ENCODE measurements at places on chromosomes 3 and 15.

- no peak for DNase-seq
Observed at GRCh38 chr15:46297766-46298165, 662.9 kb downstream of the SQOR start.

- DNase-seq, result no peak
Observed at GRCh38 chr15:96341513-96342405, 11.3 kb downstream of the NR2F2 start.

- DNase-seq, result no peak
Observed at GRCh38 chr3:58200846-58201355, 9.9 kb downstream of the DNASE1L3 start.

DNA sequence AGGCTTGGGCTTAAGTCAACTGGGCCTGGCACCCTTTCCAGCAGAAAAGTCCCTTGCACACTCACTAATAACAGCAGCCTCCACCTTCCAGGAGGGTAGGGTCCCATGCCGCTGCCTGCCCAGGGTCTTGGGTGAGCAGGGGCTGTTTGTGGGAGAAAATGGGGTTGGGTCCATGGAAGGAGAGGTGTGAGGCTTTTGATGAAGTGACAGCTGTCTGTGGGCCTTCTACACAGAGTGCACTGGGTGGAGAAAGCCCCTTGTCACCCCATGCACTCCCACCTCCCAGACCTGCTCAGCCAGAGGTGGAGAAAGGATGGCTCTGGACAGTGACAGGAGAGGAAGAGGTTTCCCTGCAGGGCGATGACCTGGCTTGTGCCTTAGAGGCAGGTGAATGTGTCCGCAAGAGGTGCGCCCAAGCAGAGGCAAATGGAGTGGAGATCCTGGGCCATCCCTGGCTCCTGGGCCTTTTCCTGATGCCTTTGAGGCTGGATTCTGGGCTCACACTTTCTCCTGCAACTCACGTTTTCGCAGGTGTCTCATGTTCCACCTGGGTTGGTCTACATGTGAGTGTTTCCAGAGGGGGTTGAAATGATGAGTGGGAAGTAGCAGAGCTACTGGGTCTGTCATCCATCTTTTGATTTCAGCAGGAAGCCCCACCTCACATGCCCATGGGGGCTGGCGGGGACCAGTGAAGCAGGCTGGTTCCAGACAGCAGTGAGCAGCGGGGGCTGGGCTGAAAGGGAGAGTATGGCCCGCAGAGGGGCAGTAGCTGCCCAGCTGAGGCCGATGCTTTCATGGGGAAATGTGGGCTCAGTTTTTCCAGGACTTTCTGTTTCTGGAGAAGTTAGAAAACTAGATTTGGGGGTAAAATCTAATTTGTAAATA, 85.2 kb upstream of the PRR23E start:
- DNase-seq, result no peak

DNA sequence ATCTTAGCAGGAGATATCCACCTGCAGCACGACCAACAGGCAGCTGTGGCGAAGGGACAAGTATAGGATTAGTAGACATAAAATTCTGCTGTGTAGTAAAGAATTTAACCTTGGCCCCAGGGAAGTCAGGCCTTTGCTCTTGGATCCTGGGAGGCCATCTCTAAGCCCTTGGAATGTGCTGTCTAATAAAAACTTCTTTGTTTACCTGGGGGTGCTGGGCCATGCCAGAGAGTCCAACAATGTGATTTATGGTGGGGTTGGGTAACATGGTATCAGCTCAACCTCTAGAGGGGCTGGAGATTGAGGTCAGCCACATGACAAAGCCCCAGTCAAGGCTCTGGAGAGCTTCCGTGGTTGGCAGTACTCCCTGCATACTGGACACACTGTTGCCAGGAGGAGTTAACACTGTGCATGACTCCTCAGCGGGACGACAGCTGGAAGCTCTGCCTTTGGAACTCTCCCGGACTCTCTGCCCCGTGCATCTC, 52.4 kb downstream of the HEG1 start:
- no peak for DNase-seq

DNA sequence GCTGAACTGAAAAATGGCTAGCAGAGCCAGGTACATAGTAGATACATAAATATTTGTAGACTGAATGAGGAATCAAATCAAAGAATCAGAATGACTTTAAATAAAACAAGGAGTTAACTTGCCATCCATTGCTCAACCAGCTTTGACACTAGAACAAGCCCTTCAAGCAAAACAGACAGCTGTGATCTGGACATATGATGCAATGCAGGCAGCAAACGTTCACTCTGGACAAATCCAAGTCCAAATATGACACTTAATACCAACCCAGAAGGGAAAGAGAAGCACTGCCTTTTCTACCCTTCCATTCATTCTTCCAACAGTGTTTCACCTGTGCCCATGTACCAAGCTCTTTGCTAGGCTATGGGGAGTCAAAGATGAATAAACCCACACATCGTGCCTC, 4.5 kb downstream of the THRB start:
- no peak for DNase-seq

- no peak for DNase-seq
Observed at GRCh38 chr3:140715035-140715434, 37.2 kb downstream of the TRIM42 start.

GRCh38 chr3:120093911-120094775, at the start of gene GSK3B:
Gene GSK3B (minus strand): TSS chr3:120094447. CDS start chr3:120093434, 1,013 bp downstream.
- DNase-seq, result no peak

- no peak for DNase-seq
Observed at GRCh38 chr3:4850211-4850927, 128.9 kb upstream of the BHLHE40 start.

DNA sequence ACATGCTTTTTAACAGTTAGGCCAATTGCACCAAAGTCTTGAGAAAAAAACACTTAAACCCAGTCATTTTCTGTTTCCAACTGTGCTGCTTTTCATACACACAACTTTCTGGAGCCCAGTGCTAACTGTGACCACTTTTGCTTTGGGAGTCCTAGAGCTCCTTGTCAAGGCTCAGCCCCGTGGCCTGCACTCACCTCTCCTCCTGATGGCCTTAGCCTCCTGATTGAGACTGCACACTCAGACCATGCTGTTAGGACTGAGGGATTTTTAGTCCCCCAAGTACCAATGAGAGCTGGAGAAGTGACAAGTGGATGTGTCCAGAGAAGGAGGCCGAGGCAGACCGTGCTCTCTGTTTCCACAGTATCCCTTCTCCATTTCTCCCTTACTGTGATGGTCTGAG, 15.2 kb upstream of the RARRES1 start:
- DNase-seq, result no peak

- no peak for DNase-seq
Observed at GRCh38 chr3:87167628-87168456, 59.3 kb upstream of the CHMP2B start.

GRCh38 chr15:78429477-78429876, 8.5 kb upstream of the IREB2 start:
- no peak for DNase-seq

- no peak for DNase-seq
Observed at GRCh38 chr3:65109966-65110500, 422.2 kb upstream of the ADAMTS9 start.

DNA sequence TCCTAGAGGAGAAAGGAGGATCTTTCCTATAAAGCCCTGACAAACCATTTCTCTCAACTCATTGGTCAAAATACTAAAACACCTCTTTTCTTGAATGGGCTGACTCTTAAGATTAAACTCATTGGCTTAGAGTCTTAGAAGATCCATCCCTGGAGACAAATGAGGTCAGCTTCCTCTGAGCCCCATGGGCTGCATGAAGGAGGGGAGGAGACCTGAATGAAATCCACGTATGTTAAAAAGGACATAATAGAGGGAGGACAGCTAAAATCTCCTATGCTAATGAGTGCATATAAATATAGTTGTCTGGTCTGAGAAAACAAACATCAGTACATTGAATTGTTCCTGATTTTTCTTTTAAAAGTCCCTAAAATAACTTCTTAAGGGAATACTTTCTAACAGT, 255.0 kb downstream of the TBL1XR1 start:
- no peak for DNase-seq

GRCh38 chr3:177787279-177788041, 590.2 kb upstream of the TBL1XR1 start:
- DNase-seq, result no peak

DNA sequence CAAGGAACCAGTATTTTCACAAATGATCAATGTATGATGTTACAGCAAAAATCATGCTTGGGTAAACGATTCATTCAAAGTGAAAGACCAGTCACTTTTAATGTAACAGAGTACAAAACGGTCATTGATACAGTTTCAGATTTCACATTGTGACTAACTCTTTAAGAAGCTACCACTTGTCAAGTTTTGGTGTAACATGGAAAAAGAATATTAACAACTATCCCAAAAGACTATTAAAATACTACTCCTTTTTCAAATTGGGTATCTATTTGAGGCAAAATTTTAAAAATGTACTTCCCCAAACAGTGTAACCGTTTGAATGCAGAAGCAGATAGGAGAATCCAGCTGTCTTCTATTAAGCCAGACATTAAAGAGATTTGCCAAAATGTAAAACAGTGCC, 31.7 kb downstream of the AKAP13 start:
- DNase-seq, result no peak

DNA sequence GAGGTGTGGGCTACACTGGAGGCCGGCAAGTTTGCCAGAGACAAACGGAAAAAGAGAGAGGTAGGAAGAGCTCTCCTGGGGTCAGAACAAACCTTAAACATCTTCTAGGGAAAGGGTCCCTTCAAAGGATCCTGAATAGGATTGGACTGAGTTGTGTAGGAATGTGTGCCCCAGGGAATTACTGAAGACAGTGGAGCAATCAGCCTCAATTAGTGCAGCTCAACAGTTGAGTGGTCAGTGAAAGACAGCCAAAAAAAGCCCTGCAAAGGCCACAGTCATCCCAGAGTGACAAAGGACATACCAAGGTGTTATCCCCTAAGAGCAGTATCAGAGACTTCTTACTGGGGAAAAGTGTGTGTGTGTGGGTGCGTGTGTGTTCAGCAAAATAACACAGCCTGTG, 70.3 kb downstream of the NUP210 start:
- no peak for DNase-seq

GRCh38 chr3:71060536-71060935, 523.0 kb downstream of the FOXP1 start:
- DNase-seq, result no peak

DNA sequence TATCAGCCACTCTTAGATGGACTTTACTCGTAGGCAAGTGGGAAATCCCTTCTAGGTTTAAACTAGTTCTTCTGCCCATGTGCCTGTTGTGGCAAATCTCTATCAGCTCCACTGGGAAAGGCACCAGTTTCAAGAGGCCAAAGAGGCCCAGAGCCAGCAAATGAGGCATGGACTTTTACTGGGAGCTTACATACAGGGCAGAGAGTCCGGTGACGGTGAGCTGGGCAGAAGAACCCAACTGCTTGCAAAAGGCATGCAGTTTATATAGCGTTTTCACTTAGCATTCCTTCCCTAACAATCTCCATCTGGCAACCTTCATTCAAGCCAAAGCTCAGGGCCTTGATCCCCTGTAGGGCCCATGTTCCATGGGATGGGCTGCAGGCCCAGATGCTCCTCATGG, 93.0 kb upstream of the C3orf80 start:
- no peak for DNase-seq
